T-helper 1 cell (primary cell): ENCODE measurements at places on chromosomes 7 and 10.

DNA sequence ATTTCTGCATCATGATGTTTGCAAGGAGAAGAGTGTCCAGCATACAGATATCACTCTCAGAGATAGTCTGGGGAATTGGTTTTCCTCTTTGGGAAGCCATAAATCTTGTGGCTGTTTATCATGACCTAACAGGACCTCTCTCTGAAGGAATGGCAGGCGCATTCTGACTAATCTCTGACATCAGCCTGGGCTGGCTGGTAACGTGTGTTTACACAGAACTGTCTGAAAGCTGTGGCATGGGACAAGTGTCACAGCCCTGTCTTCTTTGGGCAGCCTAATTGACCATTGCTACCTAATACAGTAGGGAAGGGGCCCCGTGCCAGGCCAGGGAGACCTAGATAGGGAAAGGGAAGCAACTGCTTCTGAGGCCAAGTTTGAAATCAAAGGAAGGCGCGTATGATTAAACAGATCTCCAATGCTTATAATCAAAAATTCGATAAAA lies 73.9 kb upstream of the CABCOCO1 start:
- no peak for DNase-seq

- no peak for DNase-seq
These were observed 44.2 kb downstream of the FEZF1 start for GRCh38 chr7:122260336-122260735.

DNA sequence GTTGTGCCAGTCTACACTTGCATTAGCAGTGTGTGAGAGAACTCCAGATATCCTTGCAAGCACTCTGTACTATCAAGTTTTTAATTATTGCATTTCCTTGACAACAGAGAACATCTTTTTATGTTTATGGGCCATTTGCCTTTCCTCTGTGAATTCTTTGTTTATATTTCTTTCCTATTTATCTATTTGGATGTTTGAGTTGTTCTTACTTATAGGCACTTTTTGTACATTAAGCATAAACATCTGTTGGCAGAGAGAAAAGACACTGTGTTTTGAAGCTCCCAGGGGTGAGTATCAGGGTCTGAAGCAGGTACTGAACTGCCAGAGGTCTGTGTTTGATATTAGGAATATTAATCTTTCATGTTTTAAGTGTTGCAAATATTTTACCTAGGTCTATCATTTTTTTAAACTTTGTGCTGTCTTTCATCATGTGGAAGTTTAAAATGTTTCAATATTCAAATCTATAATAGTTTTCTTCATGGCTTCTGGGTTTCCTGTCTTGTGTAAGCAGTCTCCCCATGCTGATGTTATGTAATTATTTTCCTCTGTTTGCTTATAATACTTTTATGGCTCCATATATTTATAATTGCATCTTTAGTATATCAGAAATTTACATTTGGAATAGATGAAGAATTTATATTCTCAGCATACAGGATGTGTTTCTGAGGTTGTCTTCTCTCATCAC lies 17.7 kb upstream of the PDCD4 start:
- no peak for DNase-seq

DNA sequence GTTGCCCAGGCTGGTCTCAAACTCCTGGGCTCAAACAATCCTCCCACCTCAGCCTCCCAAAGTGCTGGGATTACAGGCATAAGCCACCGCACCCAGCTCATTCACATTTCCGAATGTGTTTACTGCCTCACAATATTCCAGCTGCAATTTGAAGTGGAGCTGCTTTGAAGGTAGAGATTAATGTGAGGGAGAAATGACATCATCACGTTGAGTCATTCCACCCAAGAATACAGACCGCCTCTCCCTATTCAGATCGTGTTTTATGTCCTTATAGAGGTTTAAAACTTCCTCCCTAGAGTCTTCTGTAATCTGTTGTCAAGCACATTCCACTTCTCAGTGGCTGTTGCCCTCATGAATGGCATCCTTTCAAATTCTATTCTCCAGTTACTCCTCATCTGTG lies 100.4 kb upstream of the PDGFA start:
- DNase-seq: no peak

GRCh38 chr7:15972862-15973275 lies 286.4 kb upstream of the MEOX2 start:
- no peak for DNase-seq

DNA sequence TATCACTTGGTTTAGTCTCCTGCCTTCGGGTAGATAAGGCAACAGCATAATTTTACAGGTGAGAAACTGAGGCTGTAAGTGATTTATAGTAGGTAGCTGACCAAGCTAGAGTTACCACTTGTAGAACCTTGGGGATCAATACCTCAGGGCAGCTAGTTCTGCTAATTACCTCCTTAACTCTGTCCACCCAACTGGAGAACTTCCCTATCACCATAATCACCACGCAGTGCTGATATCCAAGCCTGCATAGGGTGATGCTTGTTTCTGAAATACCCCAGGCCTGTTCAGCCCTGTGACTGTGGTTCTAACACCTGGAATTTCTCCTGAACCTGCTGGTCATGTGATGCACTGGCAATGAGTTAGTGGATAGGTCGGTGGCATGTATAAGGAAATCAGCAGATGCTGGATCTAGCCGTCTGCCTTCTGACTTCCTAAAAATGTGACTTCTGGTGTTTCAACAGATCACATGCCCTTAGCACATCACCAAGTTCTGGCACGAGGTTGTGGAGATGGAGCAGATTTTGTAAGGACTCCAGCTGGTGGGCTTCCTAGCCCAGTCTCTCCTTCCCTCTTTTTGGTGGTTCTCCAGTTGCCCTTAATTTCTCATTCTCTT lies 15.3 kb downstream of the PLAU start:
- no peak for DNase-seq

DNA sequence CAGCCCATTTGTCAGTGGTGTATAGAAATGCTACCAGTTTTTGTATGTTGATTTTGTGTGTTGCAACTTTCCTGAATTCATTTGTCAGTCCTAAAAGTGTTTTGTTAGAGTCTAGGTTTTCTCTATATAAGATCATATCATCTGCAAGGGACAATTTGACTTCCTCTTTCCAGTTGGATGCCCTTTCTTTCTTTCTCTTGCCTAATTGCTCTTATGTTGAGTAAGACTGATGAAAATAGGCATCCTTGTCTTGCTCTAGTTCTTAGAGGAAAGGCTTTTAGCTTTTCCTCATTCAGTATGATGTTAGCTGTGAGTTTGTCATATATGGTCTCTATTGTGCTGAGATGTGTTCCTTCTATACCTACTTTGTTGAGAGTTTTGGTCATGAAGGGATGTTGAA lies 161.7 kb upstream of the TPK1 start:
- no peak for DNase-seq

- no peak for DNase-seq
These were observed 8.4 kb upstream of the CH25H start for GRCh38 chr10:89215511-89215910.

DNA sequence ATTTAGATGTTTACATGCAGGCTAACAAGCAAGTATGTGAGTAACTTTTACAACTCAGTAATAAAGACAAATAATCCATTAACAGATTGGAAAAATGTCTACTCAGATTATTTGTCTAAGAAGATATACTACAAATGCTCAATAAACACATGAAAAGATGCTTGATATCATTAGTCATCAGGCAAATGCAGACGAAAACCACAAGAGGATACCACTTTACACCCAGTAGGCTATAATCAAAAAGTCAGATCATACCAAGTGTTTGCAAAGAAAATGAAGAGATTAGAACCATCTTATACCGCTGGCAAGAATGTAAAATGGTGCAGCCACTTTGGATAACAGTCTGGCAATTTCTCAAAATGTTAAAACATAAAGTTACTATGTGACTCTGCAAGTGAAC lies 84.1 kb downstream of the MALSU1 start:
- no peak for DNase-seq

DNA sequence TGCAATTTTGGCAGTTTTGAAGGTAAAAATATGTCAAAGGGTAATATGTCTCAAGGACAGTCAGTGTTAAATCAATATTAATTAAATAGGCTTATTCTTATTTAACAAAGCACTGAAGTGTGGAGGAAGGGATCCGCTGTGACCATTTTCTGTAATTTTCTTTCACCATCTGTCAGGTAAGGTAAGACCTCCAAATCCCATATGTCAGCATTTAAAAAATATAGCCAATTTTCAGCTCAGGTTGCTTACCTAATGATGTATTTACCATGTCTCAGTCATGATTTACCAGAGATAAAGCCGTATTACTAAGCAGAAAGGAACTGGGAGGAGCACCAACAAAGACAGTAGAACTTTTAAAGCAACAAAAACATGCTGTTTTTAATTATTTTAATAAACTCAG lies 683.9 kb downstream of the CCSER2 start:
- DNase-seq: no peak
